ENCODE measurements at places on chromosomes 3 and 15.

DNA sequence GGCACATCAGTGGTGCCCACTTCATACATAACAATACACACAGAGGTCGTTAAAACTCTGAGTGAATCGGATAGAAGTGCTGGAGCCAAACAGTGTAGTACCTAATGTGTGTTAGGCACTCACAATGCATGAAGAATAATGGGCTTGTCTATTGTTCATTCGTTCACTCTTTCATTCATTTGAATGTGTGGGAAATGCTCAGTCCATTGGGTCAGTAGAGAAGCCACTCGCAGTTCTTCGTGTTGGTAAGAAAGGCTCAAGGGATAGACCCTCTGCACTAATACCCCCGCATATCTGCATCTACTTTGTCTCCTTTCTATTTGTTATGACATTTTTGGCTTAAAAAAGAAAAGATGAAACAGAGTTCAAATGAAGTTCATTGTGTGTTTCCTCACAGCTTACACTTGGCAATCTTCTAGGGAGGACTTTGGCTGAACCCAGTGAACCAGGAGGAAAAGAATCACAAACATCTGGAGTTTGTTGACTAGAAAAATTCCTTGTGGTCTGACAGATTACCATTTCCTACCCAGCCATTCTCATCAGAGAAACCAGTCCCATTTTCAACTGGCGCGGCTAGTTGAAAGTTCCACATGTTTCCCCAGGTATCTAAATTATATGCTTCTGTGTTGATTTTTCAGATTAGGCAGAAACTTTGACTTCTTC, 32.8 kb upstream of the MFSD1 start:
- no peak for DNase-seq

- DNase-seq, result no peak
These were observed 28.7 kb downstream of the MRPL3 start for GRCh38 chr3:131474115-131474514.

GRCh38 chr15:71612397-71612722, 198.0 kb upstream of the NR2E3 start:
- DNase-seq, result no peak

DNA sequence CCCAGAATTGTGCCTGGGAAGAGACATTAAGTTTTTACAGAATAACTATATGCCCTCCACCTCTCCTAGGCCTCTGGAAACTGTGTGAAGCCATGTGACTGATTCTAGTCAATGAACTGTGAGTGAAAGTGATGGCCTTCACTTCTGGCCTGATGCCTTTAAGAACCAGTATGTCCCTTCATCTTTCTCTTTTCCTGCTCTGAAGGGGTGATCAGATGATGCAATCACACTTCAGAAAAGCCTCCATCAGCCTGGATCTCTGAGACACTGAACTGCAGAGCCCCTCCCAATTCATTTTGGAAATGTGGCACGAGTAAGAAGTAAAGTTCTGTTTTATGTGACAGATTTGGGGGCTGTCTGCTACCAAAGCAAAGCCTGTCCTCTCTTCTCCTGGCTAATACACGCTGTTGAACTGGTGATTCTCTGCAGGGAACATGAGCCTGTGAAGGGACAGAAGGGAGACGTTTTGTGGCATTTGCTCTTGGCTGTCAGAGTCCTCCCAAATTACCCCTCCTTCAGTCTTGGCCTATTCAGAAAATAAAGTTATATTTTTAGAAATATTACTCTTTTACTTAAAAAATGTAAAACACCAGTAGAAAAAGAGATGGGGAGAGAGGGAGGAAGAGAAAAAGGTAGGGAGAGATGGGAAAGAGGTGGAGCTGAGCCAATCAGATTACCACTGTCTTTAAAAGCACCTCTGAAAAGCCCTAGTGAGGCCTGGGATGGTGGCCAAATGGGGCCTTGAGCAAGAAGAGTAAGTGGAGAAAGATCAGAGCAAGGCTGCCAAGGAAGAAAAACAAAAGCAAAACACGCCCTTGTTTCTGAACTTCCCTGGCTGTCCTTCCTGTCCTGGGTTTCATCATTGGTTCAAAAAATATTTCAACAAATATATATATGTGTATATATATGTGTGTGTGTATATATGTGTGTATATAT, 40.9 kb upstream of the RYK start:
- no peak for DNase-seq

GRCh38 chr3:177538750-177539730, 341.8 kb upstream of the TBL1XR1 start:
- DNase-seq, result no peak

- no peak for DNase-seq
These were observed 635.1 kb upstream of the AGTR1 start for GRCh38 chr3:148062590-148062989.

DNA sequence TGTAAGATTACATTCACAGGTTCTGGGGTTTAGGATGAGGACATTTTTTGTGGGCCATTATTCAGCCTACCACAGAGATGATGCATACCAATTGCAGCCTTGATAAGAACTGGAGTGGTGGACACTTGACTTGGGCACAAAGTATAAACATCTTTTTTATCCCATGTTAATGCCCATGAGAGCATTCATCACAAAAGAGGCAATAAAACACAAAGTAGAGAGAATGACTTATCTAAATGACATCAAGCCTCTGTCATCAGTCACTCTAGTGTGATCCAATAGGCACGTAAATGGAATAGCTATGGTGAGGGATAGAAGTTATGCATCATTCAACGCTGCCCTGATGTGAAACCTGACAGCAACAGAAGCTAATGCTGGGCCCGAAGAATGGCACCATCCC, 25.8 kb downstream of the VEPH1 start:
- DNase-seq, result no peak

- no peak for DNase-seq
These were observed 37.4 kb downstream of the SYN2 start for GRCh38 chr3:12041446-12042041.

DNA sequence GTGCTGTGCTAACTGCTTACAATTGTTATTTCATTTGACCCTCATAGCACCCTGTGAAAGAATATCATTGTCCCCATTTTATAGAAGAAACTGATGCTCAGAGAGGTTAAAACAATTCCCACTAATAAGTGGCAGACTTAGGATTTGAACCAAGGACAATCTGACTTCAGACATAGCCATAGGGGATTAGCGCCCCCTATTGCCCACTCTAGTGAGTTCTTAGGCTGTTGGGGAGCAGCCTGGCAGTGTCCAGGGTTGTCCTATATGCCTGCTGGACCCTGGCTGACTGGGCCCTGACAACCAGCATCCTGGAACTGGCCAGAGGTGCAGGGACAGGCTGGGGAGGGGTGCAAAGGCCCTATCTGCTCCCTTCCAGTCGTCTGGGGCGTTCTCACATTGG, 15.4 kb downstream of the DPH3 start:
- DNase-seq, result no peak

- DNase-seq, result no peak
These were observed 10.2 kb upstream of the DLG1 start for GRCh38 chr3:197308591-197308990.

DNA sequence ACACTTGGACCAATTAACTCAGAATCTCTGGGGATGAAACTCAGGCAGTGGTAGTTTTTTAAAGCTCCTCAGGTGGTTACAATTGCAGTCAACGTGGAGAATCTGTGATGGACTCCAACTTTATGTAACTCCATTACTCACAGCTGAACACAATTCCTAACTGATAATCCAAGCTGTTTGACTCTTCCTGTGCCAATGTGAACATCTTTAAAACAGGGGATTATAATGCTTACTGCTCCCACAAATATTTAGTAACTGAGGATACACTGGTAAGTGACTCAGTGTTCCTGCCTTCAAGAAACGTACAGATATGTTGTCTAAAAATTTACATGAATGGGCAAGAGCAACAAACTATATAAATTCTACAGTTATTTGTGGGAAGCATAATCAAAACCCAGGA, 85.6 kb downstream of the OSBPL10 start:
- no peak for DNase-seq

DNA sequence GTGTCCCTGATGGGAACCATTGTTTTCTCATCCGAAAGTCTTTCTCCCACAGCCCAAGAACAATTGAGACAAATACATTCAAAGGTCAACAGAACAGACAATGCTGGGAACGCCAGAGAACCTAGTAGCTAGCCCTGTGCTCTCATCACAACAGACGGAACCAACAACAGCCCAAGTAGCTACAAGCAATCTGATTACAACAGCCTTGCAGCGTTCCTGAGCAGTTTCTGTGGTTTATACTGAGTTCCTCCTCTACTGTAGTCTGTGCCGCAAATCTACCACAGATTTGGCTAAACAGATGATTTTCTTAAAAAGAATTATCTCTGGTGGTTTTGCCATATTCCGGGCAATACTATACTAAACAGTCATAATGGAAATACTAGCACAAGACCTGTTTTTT, 435.6 kb downstream of the MECOM start:
- DNase-seq, result no peak

Measured in stimulated activated CD8-positive, alpha-beta memory T cell treated with anti-CD3 and anti-CD28 coated beads, Interleukin-4, amount 100 ng/mL, for 4 hours (primary cell).